ENCODE measurements at places on chromosomes 5 and 9.
A peak's percentile ranks its signal among the peaks of the same experiment; 100 is the strongest.

DNA sequence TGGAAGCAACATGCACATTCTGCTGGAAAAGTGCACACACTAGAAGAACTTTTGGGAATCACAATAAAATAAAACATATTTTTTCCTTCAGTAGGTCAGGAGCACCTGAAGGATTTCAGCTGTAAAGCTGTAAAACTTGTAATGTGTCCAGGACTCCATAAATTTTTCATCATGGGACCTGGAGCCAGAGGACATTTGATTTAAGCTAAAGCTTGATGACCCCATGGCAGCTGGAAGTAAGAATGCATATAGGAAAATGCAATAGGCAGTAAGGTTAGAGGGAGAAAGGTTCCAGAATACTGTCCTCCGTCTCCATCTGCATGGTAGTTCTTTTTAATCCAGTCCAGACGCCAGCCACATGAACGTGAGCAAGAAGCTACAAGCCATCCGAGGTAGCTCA is 166.0 kb downstream of the ADAMTSL1 start:
- no peak for DNase-seq

DNA sequence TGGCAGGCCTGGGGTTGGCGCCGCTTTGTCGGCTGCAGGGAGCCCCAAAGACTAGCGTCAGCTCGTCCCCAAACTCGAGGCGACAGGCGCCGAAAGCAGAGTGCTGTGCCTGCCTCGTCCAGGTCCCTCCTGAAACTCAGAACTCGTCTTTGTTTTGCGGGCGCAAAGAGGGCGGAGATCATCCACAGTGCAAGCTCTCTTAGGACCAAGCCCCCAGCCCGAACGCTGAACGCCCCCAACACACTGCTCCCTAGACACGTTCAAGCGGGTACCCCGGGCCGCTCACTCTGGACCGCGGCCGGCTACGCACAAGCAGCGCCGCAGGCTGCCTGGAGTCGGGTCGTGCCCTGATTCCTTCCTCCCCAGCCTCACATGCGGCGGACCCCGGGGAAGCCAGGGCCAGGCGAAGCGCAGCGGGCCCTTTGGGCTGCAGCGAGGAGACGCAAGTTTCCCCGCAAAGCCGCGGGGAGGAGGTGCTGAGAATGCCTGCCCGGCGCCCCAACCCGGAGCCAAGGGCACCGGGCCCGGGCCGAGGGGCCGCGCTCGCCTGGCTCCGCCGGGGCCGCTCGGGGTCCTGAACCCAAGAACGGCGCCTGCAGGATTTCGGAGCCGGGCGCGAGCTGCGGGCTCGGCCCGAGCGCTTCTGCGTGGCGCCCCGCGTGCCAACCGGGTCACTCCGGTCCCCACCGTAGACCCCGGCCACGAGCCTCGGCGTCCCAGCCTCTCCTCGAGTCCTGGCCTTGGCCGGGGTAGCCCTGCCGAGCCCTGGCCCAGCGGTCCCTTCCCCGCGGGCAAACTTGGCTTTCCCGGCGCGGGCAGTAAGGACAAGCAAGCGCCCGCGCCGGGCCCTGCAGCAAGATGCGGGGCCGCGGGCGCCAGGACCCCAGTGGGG is 738 bp downstream of the FSTL4 start:
- DNase-seq = no peak

- DNase-seq = no peak
Measured at GRCh38 chr9:85676790-85677189, 65.0 kb downstream of the AGTPBP1 start.

DNA sequence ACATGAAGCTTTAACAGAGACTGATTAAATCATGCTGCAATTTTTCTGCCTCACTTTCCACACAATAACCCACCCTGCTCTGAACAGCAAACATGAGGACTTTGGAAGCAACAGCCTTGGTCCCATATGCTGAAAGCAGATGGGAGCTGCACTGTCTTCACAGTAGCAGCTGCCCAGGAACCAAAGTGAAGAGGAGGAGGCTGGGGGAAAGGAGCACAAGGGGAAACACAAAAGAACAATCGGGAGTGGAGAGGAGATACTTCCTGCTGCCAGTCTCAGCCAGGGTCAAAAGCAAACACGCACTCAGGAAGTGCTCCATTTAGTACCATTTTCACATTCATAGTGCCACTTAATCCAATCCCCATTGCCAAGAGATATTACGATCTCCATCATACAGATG is 183.3 kb upstream of the PUM3 start:
- no peak for DNase-seq

- DNase-seq = peak; percentile 89
Measured at GRCh38 chr9:137114613-137115393, at the start of gene DPP7. TSS of gene DPP7 (minus strand) at chr9:137114733. CDS start at chr9:137114713, 20 bp downstream.

DNA sequence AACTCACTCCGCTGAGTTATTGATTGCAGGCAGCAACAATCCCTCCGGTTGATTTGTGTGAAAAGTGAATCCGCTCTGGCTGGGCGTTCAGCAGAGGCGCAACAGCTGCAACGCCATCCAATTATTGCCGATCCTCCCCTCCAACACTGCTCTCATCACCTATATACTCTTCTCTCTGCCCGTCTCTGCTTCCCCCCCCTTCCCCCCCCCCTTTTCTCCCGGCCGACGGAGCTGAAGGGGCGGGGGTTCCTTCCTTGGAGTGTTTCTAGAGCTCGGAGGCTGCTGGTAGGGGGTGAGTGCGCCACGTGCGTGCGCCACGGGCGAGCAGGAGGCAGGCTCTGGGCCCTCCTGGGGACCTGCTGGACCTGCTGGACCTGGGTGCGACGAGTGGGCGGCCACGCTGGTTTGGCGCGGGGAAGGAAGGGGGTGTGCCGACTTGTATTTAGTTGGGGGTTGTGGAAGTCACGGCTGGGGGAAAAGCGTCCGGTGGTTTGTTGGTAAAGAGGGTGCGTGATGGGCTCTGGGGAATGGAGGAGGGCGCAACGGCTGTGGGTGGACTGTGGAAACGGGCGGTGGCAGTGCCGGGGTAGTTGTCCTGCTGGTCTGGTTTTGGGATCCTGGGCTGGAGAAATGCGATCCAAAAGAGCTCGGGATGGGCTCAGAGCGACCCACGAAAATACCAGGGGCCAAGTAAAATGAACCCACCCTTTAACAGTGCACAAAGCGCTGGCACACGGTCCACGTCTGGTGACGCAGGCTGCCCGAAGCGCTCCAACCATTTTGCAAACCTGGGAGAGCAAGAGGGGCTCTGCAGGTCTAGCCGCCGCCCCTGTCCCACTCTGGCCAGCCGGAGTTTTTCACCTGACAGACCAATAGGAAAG is 6.4 kb upstream of the MEF2C start:
- no peak for DNase-seq

DNA sequence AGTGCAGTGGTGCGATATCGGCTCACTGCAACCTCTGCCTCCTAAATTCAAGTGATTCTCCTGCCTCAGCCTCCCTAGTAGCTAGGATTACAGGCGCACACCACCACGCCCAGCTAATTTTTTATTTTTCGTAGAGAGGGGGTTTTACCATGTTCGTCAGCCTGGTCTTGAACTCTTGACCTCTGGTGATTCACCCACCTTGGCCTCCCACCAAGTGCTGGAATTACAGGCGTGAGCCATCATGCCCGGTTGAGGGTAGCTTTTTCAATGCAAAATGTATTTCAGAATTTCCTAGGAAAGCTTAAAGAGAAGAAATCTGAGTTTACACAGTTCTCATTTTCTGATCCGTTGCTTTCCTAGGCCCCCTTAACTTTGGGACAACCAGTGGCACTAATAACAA is 15.7 kb downstream of the BDP1 start:
- DNase-seq = no peak

- DNase-seq = no peak
Measured at GRCh38 chr9:98688710-98689495, 19.8 kb downstream of the GABBR2 start.

DNA sequence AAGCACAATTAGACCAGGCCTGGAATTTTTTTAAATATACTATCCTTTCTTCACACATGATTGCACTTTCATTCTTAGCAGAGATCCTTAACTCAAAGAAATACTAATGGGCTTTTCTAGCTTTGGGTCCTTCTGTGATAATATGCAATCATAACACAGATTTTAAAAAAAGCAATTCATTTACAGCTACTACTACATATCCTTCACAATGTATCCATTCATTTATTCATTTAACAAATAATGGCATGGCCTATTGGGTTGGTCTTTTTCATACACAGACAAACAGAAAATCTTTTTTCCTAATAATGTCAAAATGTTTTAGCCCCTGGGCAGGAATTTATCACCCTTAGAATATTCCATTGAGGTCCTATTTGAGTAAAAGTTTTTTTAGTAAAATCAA is 47.0 kb downstream of the SAXO1 start:
- no peak for DNase-seq

- DNase-seq = no peak
Measured at GRCh38 chr5:124512236-124512635, 234.2 kb downstream of the ZNF608 start.

- DNase-seq = no peak
Measured at GRCh38 chr5:62093976-62094375, 212.0 kb upstream of the KIF2A start.

DNA sequence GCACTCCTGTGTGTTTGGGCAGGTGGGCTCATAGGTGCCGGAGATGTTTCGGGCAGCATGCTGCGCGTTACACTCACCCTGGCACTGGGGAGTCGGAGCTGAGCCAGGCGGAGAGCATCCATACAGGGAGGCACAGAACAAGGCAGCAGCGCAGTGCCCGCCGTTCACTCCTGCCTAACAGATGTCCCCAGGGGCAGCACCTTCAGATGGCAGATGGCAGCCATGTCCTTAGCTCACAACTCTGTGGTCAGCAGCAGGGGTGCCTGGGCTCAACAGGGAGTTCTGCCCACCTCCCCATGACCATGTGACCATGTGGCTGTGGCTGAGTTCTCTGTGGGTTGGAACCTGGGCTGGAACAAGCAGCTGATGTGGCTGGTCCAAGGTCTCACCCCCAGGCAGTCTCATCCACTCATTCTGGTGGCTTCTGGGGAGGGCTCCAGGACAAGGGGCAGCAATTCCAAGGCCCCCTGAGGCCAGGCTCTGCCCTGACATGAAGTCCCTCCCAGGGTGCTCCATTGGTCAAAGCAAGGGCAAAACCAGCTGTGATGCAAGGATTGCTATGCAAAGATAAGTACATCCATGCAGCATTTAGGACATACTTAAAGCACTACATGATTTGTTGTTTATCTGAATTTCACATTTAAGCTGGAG is 64.2 kb downstream of the MRPL36 start:
- no peak for DNase-seq

DNA sequence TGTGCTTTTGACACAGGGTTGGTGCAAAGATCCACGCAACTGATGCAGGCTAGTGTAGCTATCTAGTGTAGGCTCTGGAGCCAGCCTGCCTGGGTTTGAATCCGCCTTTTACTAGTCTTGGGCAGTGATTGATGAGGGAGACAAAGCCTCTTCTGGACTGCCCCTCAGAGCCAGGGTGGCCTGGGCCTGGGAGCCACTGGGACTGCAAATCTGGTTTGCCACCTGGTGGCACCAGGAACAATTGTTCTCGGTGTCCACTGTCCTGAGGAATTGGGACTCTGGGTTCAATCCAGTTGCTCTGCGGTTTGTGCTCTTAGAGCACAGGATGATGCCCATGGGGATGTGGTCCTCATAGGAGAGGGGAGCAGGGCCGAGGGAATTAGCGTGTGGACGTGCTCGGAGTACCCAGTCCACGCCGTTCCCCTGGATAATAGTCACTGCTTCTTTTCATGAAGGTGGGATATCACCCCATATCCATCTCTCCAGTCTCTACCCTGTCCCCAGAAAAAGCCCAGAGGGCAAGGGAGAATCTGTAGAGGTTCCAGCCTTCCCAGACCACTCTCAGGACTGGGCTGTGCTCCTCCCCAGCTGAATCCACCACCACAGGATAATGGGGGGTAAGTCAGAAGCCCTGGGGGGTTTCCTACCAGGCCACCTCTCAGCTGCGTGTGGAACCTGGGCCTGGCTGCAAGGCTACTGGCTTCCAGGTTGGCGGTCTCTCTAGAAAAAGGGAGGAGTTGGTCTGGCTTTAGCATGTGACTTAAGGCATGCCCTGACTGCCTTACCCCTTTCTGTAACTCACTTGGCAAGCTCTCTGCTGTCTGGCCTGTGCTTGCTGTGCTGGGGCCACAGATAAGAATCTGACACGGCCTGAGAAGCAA is 1.9 kb downstream of the B4GALT7 start:
- no peak for DNase-seq

- no peak for DNase-seq
Measured at GRCh38 chr5:39459071-39459470, 34.3 kb upstream of the DAB2 start.

DNA sequence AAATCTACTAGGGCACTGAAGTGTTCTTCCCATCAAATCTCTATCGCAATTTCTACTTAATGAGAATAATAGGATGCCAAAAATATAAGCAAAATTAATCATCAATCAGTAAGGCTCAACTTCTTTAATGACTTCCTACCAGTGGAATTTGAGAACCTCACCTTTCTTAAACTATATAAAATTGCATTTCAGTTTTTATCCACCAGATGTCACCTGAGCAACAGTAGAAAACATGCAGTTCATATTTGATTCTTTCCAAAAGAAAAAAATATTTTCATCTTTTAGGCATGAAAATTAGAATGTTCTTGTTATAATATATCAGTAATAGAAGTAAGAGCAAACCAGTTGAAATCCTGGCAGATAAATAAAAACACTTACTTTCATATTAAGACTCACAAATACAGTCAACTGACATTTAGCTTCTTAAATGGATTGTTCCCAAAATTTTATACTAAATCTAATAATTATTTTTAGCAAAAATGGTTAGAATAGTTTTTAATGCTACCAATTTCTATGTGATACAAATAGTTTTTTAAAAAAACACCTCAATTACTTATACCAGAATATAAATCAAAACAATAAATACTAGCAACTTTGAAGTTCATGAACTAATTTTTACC is 13.4 kb upstream of the CCDC112 start:
- DNase-seq = no peak

- no peak for DNase-seq
Measured at GRCh38 chr5:143664623-143665022, 147.3 kb upstream of the HMHB1 start.

DNA sequence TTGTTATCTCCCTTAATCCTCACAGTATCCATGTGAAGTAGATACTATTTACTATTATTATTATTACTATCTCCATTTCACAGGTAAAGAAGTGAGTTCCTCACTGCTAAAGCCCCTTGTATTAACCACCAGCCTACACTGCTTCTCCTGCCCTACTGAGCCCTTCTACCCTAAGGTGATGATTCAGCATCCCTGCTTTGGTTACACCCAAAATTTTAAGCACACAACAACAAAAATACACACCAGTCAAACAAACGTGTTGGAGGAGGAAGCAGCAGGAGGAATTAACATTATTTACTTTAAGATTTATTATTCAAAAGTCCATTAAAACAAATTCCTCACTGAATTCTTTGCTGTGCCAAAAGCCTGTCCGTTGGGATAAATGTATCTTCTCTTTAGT is 370.2 kb upstream of the BRINP1 start:
- no peak for DNase-seq

DNA sequence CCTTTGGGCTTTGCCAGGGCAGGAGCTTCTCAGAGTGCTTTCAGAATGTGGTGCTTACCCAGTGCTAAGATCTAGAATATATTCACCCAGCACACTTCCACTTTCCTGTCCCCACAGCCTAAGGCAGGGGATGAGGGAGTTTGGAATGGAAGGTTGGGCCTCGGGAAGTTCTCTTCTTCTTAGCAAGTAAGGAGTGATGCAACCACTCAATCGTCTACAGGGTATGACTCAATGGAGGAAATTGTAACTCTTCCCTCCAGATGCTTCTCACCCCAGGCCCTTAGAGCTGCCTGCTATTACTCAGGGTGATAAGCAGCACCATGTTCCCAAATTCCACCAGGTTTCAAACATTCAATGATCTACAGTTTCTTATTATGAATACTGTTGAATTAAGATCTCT is 30.8 kb upstream of the AGGF1 start:
- DNase-seq = no peak

Data from activated CD4-positive, alpha-beta T cell treated with anti-CD3 and anti-CD28 coated beads for 36 hours (primary cell).